Inflammatory macrophage treated with lipopolysaccharide for 1 hour (primary cell): ENCODE measurements at places on chromosomes 13 and 19.

GRCh38 chr19:33621065-33621785 lies 528 bp upstream of the CHST8 start:
- no peak for DNase-seq

GRCh38 chr13:110683203-110683883 lies 22.6 kb downstream of the CARS2 start:
- DNase-seq: no peak

DNA sequence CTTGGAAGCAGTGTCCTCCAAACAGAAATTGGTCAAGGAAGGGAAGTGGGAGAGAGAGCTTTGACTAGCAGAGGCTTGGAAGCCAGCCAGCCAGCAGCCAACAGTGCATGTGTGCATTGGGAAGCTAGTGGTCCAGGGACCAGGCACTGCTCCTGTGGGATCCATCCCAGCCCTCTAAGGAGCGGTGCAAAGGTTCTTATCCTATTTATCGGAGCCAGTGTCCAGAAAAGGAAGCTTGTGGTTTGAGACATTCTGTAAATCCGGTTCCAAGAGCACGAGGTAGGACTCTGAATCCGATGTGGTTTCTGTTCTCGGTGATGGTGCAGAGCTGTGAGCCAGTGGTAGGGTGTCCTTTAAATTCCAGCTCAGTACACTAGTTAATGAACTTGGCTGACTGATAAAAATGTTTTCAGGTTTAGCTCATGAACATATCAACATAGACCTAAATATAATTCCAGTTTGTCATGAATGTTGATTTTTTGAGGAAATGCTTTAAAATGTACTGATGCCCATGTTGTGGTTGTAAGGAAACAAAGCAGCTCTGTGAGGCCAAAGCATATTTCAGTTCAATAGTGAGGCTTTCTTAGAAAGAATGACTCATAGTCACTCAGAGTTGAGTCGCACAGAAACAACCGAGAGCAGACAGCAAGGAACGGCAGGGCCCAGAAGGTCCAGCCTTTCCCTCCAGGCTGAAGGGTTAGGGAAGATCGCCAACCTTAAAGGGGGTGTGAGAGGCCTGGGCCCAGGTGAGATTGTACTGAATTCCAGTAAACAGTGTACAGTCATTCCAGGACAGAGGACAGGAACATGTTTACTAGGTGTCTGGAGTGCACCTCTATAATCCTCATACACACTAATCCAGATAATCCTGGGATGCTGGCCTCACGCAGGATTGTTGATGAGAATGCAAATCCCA lies 21.5 kb upstream of the GARRE1 start:
- peak; percentile 73 for DNase-seq

DNA sequence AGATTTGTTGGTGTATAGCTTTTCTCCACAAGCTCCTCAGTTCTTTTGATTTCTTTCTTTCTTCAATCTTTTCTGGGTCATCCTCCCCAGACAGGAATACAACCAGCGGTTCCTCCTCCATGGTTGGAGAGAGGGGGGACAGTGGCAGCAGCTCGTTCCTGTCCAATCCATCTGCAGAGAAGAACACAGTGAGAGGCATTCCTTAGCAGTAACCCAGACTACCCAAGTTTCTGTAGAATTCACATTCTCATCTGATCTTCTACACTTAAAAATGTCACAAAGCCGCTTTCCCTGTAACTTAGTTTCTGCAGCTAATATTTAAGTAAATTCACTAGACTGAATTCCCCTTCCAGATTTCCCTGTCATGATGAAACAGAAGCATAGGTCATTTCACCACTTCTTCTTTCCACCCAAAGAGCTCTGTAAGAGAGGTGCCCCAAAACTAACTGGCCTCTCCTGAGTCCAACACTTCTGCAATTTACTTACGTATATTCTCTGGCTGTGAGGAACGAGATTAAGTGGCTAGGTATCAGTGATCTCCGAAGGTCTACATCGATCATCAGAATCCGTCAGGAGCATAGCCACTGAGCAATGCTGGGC lies 171.9 kb downstream of the TBC1D4 start:
- peak; percentile 69 for DNase-seq

DNA sequence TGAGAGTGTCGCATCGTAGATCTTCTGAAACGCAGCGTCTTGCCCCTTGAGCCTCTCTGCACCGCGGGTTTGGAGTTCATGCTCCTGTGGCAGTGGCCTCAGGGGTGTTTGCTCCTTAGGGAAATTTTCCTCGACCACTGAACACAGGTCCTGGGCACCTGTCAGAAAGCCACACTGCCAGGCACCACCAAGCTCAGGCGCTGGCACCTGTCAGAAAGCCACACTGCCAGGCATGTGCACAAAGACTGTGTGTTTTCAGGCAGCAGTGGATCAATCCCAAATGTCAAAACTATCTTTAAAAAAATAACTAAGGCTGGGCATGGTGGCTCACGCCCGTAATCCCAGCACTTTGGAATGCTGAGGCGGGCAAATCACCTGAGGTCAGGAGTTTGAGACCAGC lies 87.1 kb downstream of the ATP11A start:
- DNase-seq: no peak
